ENCODE measurements at places on chromosomes 5 and 9. TPM values are rescaled to one million over a fixed set of nuclear protein-coding genes. Genes with fewer than 3 reads are reported as not detected.

DNA sequence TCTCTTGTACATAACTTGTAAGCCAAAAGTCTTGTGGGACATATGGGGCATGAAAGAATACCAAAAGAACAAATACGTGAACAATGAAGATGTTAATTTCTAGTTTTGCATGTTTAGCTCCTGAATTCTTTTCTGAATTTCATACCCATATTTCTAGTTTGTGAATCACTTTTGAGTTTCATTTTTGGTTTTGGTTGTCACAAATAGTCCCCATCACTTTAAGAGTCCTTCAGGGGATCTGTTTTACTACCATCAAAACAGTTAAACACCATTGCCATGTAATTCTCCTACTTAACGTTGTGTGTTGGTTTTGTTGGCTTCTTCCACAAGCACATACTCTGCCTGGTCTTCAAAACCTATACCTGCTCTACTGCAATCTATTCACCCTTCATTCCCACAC is 27.0 kb downstream of the VCAN start:
- no peaks in the 10 kb centered on the region for H3K27me3 ChIP-seq
- no peak for DNase-seq
- H3K4me3 ChIP-seq: no peak overlapping the region
- no peak overlapping the region for H3K27ac ChIP-seq
- H3K4me1 ChIP-seq: no peaks in the 10 kb centered on the region
- no peaks in the 10 kb centered on the region for H3K36me3 ChIP-seq

Gene F12
- not detected for total RNA-seq

DNA sequence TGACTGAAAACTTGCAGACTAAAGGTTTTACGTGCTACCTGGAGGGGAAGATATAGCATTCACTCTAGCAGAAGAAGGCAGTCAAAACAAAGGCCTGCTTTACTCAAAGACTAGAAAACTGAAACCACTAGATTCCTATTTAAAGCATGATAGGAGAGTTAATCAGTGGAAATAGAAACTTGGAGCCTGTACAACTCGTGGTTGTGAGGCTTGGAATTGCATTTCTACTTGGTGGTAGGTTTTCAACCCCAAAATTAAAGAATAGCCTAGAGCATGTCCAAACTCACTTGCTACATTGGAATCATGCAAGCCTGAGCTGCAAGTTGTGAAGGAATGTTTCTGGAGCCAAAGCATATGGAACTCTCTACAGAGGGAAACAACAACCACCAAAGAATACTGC is 1526.4 kb upstream of the NUDT12 start:
- no peak overlapping the region for H3K27ac ChIP-seq
- H3K36me3 ChIP-seq: no peaks in the 10 kb centered on the region
- H3K27me3 ChIP-seq: no peaks in the 10 kb centered on the region
- H3K4me1 ChIP-seq: no peaks in the 10 kb centered on the region
- no peak for DNase-seq
- no peak overlapping the region for H3K4me3 ChIP-seq

GRCh38 chr5:34630596-34630995 is 25.5 kb upstream of the RAI14 start:
- no peaks in the 10 kb centered on the region for H3K27me3 ChIP-seq
- H3K27ac ChIP-seq: no peak overlapping the region
- H3K36me3 ChIP-seq: no peaks in the 10 kb centered on the region
- no peak for DNase-seq
- no peak overlapping the region for H3K4me3 ChIP-seq

DNA sequence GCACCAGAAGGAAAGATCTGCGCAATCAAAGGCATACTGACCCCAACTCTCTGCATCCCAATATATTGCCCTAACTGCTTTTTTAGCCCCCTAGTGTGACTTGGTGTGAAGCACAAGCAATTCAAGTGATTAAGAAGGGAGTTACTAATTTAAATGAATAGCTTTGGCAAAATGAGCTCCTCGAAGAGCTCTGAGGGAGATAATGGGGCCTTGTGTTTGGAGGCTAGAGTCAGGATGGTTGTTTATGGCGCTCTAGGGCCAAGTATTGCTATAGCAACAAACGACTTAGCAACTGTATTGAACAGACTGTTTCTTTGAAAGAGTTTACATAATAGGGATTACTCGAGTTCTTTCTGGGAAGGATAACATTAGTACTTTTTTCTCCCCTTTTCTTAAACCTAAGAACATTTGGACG is 11.5 kb upstream of the C5orf58 start:
- no peaks in the 10 kb centered on the region for H3K36me3 ChIP-seq
- DNase-seq: no peak
- H3K27ac ChIP-seq: no peak overlapping the region
- H3K4me1 ChIP-seq: no peaks in the 10 kb centered on the region

- no peaks in the 10 kb centered on the region for H3K36me3 ChIP-seq
- H3K27me3 ChIP-seq: no peaks in the 10 kb centered on the region
- DNase-seq: no peak
- no peak overlapping the region for H3K4me3 ChIP-seq
- H3K27ac ChIP-seq: no peak overlapping the region
These were observed 44.6 kb downstream of the ADAMTS2 start for GRCh38 chr5:179300581-179301180.

Measured in B cell (primary cell).